ENCODE measurements at places on chromosomes 12 and 14. TPM values are rescaled to one million over a fixed set of nuclear protein-coding genes. Genes with fewer than 3 reads are reported as not detected.

Gene CYP46A1
- total RNA-seq, result 3.3 TPM

Gene BMP4
- total RNA-seq, result 26.0 TPM

Gene PDE3A
- 9.4 TPM for total RNA-seq

Gene RNASE3
- total RNA-seq, result 1.2 TPM

Gene TAS2R10
- total RNA-seq, result 1.4 TPM

Gene RARG
- 7.2 TPM for total RNA-seq

Gene SMIM41
- not detected for total RNA-seq

Gene CHGA
- total RNA-seq, result 35.6 TPM

Gene LRP1-AS
- total RNA-seq, result not detected

Gene SIX6
- total RNA-seq, result 0.45 TPM

Gene DEPDC4
- 3.3 TPM for total RNA-seq

Gene DNM1L
- total RNA-seq, result 62.7 TPM
